T-helper 17 cell (primary cell): ENCODE measurements at places on chromosomes 13 and 19.

DNA sequence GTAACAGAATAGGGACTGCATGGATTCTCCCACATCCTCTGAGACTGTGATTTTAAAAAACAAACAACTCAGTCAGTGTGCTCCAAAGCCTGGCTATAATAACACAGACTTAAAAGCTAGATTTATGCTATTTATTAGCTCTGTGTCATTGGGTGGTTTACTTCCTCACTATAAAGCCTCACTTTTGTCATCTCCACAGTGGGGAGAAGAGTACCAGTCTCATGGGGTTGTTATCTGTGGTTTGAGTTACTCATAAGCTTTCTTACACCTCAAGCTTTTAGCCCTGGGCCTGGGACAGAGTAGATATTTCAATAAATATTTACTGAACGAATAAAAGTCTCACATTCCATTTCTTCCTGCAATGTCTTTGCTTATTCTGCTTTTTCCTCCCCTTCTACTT, 5.3 kb downstream of the RNASEH2B start:
- DNase-seq: no peak

DNA sequence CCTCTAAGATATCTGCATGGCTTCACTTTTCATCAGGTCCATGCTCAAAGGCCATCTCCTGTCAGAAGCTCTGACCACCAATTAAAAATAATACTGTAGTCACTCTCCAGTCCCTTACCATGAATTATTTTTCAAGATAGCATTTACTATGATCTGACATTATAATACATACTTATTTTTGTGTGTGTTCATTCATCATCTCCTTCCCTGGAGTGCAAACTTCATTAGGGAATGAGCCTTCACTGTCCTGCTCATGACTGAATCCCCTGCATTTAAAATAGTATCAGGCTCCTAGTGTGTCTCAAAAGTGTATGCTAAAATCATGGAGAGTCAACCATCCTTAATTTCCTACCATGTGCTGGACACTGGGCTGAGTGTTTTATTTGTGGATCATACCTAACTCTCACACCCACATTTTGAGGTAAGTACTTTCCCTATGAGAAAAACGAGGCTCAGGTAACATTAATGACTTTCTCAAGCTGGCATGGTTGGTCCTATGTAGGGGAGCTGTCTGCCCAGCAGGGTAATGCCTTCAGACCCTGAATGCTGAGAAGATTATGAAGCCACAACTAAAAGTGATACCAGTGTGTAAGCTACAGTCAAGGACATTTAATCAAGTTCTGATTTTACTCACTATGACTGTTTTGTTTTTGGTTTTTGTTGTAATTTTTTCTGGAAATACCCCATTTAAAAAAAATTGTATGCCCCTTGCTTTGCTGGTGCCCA, 16.3 kb downstream of the PLA2G4C start:
- no peak for DNase-seq

GRCh38 chr19:2381148-2381820, 21.2 kb downstream of the TMPRSS9 start:
- no peak for DNase-seq

DNA sequence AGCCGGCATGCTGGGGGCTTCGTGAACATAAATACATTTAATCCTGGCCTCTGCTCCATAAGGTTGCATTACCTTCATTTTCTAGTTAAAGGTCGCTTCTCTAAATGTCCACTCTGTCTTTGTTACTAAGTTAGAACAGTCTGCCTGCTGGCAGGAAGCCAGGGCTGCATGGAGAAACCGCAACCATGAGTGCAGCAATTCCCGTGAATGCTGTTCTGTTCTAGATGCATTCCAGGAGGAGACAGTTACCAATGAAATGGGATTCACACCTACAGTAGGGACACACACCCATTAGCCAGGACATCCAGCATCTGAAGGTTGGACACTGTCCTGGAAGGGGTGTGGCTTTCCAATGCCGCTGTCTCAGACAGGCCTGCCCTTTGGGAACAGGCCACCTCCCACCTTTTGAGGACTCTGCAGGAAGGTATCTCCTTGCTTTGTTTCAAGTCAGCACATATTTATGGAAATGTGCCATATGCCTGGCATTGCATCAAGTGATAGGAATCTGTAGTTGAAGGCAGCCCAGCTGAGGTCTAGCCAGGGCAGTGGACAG, 129.7 kb downstream of the SLC7A1 start:
- DNase-seq: no peak

DNA sequence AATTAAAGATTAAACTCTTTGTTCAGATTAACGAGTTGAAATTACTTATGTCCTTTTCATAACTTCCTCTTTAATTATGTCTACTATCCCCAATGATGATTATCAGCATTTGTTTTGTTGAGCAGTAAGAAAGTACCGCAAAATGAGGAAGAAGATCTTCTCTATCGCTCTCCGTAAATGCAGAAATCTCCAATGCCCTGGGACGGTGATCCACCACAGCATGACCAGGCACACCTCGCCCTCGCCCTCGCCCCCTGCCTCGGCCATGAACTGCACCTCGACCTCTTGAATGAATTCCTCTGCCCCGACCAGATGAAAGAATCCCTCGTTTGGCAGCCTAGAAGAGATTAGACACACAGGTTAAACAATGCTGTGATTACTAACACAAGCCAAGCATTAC, 69.1 kb downstream of the RBM26 start:
- DNase-seq: no peak

GRCh38 chr13:98979012-98979660, 1.3 kb upstream of the DOCK9 start:
- DNase-seq: no peak

DNA sequence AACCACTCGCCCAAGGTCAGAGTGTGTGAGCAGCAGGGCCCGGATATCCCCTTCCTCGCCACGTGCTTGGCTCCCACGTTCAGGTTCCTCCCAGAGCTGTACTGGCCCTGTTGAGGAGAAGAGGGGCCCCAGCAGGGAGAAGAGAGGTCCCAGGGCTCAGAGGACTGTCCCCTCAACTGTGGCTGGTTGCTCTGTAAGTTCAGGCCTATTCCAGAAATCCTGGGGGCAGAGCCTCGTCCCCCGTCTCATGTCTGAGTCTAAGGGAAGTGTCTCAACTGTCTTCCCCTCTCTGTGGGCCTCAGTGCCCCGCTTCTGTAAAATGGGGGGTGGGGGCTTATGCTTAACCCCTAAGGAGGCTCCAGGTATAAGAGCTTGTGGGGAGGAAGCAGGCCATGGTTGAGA, 3.9 kb downstream of the PPP5C start:
- no peak for DNase-seq
